NCI-H345 (cell line): ENCODE measurements at places on chromosomes 7 and 10.

GRCh38 chr7:136251826-136252225 lies 274.7 kb upstream of the MTPN start:
- DNase-seq = no peak

GRCh38 chr7:80098795-80099194 lies 35.8 kb upstream of the GNAI1 start:
- no peak for DNase-seq

DNA sequence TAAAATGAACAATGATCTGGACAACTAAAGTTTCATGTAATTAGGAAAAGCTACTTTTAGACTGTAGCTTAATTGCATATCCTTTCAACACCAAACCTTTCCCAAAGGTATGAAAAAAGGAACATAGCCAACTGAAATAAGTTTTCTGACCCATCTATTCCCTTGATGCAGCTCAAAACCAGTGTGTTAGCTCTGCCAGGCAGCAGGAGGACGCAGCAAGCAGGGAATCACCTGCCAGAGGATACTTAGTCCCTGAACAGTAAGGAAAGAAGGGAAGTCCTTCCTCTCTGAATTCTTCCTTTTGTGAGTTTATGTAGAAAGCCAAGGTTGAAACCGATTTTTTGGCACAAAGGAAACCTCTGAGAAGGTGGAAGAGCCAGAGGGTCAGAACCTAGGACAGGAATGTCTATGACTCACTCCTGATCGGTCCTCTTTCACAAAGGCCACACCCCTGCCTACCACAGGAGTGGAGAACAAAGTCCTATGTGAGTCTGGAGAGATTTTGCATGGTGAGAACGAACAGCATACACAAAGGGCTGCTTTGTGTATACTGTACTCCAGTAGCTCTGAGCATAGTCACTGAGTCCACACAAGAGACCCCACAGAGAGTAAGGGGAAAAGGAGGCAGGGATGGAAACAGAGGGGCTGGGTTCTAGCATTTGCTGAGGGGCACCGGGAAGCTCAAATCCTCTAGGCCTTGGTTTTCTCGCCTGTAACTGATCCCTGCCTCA lies 68.8 kb upstream of the GSDME start:
- no peak for DNase-seq

- DNase-seq = no peak
Measured at GRCh38 chr10:125646311-125646710, 36.7 kb downstream of the TEX36 start.

DNA sequence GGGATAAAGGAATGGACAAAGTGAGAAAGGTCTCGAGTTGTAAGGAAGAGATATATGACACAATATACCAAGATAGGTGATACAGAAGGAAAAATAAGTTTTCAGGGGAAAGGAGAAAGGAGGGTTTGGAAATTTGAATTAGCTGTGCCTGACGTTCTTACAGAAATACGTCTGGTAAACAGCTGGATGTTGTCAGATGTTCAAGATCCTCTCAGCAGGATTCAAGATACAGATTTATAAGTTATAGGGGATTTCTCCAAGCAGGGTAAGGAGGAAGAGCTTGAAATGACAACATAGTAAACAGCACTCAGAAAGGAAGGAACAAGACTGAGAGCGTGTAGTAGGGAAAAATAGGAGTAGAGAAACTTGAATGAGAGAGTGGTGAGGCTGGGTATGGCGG lies 1184.1 kb downstream of the TYW1 start:
- no peak for DNase-seq

- peak; percentile 26 for DNase-seq
Measured at GRCh38 chr10:78712147-78712546, 356.6 kb upstream of the ZMIZ1 start.

GRCh38 chr7:129902788-129903422 lies 49.9 kb downstream of the UBE2H start:
- DNase-seq = no peak

DNA sequence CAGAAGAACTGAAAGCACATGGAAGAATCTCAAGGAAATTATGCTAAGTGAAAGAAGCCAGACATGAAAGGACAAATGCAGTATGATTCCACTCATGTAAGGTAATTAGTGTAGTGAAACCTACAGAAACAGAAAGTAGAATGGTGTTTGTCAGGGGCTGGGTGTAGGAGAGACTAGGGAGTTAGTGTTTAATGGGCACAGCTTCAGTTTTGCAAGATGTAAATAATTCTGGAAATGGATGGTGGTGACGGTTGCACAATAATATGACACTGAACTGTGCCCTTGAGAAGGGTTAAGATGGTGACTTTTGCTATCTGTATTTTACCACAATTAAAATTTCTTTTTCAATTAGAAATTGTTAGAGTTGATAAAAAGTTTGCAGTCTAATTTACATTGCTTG lies 157.3 kb upstream of the ADCY1 start:
- DNase-seq = no peak

GRCh38 chr7:138400400-138400886 lies 59.6 kb upstream of the TRIM24 start:
- no peak for DNase-seq

DNA sequence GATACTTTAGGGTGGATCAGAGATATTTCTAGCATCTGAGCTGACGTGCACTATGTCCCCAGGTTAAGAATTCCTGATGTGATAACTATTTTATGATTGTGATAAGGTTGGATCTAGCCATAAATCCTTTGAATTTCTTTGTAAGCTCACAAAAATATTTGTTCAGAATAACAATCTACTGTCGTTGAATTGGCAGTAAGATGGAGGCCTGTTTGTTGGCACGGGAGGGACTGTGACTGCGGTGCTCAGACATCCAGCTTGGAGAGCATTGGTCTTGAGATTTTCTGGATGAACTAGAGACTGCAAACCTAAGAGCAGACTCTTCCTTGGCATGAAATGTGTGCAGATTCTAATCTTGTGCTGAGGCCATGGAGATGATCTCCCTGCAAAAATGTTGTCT lies 131.1 kb downstream of the LRRC4 start:
- no peak for DNase-seq

DNA sequence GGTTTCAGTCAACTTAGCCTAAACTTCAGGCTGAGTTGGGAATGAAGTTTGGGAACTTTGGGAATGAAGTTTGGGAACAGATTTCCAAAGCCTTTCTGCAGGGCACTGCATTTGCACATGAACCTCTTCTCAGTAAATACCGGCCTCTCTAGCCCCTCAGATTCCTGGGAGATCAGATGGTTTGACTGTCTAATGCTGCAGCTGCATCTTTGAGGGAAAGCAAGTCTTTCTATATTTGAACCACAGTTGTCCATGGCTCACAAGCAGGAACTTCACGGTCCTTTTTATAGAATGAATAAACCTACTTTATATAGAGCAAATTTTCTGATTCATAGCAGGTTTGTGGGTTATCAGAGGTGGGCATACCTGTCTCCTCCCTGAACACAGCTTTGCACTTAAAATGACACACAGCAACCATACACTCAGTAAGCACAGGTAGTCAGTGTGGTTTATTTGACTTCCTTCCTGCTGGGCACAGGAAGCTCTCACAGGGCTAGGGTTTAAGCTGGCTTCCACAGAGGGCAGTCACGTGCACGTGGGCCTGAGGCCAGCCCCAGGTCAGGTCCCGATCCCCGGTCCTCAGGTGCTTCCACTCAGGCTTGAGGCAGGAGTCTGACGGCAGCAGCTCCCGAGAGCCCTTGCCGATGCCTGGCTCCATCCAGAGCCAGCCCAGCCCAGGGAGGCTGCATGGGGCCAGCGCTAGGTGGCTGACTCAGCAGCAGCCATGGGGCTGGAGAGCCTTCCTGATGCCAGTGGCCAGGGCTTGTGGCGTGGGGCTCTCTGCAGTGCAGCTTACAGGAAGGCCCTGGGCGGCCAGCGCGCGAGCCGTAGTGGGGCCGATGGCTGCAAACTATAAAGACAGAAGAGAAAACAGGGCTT lies 12.8 kb upstream of the MMP21 start:
- DNase-seq = no peak

- no peak for DNase-seq
Measured at GRCh38 chr7:128738570-128739047, 550 bp upstream of the CALU start.

GRCh38 chr7:65269150-65269856 lies 104.4 kb upstream of the ZNF92 start:
- DNase-seq = peak; percentile 94

DNA sequence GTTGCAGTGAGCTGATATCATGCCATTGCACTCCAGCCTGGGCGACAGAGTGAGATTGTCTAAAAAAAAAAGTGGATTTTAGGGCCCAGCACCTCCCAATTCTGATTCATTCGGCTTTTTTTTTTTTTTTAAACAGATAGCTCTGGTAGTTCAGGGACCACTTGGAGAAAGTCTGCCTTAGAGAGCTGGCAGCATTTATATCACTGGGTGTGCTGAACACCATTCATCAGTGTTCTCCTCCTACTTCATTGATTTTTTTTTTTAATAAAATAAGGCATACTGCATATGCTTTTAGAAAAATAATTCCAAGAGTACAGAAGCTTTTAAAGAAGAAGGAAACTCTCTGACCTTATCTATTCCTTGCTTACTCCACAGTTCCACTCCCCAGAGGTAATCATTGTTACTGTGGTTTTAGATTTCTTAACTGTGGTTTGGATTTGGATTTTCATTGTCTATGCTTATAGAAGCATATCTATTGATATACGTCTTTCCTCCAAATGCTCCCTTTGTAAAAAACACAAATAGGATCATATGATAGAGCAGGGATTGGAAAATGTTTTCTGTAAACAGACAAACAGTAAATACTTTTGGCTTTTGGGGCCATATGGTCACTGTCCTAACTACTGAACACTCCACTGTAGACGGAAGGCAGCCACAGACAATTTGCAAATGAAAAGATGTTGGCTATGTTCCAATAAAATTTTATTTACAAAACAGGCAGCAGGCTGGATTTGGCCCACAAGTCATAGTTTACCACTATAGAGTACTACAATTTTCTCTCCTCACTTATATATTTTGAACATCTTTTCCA lies 21.1 kb upstream of the SAR1A start:
- peak; percentile 10 for DNase-seq

DNA sequence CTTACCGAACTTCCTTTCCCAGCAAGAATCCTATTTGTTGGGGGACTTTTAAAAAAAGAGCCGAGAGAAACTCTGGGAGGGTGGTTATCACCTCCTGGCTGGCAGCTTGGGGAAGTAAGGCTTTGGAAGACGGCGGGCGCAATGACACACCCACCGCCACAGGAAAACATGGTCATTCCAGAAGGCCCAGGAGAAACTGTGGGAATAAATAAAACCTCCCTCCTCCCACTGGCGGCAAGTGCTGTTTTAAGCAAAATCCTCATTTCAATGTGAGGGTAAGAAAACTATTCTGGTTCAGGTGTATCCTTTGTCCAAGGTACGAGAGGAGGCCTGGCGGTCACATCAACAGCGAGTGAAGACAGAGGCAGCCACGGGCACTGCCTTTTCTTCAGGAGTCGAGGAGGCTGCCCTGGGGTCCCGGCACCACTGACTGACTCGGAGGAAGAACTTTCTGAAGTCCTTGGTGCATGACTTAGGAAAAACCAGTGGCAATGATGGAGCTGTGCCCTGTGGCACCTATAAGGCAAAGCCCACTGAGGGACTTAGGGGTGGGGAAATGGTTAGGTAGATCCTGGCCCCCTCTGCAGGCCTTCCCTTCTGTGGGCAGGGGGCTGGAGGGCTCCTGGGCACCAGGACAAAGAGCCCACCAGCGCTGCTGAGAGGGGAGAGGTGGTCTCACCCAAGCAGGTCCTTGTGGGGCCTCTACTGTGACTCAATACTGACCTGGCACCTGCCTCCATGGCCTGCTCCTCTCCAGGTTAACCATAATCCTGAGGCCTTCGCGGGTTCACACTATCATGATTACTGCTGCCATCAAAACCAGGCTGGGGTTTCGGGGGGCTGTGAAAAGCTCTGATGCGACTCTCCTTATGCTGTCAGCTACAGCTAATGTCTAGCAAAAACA lies 21.4 kb downstream of the DNAJB12 start:
- DNase-seq = no peak

GRCh38 chr7:47515305-47515834 lies 66.5 kb downstream of the TNS3 start:
- DNase-seq = no peak

- DNase-seq = no peak
Measured at GRCh38 chr10:102654566-102654965, 10.3 kb downstream of the TRIM8 start.

- DNase-seq = no peak
Measured at GRCh38 chr10:47040041-47040491, 128.8 kb downstream of the PTPN20 start.

DNA sequence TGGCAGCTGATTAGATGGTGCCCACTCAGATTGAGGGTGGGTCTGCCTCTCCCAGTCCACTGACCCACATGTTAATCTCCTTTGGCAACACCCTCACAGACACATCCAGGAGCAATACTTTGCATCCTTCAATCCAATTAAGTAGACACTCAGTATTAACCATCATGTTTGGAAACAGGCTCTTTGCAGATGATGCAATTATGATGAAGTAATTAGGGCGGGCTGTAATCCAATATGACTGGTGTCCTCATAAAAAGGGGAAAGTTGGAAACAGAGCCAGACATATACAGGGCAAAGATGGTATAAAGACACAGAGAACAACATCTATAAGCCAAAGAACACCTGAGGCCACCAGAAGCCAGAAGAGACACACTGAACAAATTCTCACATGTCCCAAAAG lies 658.6 kb downstream of the CCSER2 start:
- DNase-seq = no peak

- DNase-seq = no peak
Measured at GRCh38 chr10:59852670-59853069, 53.7 kb downstream of the CCDC6 start.

DNA sequence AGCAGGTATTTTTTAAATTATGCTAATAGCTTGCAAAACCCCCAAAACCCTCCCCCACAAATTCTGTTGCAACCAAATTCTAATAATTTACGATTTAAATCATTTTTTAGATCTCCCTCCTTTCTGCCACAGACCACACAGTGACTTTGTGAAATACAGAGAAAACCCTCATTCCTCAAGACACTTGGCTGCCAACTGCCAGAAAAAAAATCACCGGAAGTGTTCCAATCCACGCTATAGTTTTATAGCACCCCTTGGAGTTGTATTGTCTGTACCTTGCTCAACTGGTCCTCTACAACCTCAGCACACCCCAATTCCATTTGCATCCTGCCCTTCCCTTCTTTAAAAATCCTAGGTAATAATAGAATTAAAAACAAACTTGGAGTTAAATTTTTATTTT lies 560.1 kb downstream of the PARD3 start:
- DNase-seq = no peak

DNA sequence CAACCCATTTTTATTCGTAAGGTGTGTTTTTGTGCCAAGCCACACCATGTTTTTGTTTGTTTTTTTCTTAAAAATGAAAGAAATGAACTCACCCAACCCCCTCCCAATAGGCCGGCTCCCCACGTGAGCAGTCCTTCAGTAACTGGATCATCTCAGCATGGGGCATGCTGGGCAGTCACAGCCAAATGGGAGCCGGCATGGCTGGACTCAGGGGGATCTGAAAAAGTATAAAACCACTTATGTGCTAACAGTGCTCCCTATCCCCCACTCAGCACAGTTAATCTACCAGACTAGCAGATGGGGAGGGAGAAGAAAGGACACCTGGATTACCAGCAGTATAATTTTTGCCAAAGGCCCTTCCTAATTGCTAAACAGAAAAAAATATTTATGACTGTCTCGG lies 39.3 kb downstream of the BAZ1B start:
- no peak for DNase-seq
